Osteocyte (in vitro differentiated cells): ENCODE measurements at places on chromosomes 1 and 21. TPM values are rescaled to one million over a fixed set of nuclear protein-coding genes. Genes with fewer than 3 reads are reported as not detected.

The SLAMF6 gene
- not detected in 2 replicates for total RNA-seq

The CYP4A22 gene
- not detected in 2 replicates for total RNA-seq

The S100A8 gene
- not detected in 2 replicates for total RNA-seq

The RBM11 gene
- total RNA-seq, result not detected in 2 replicates

- no peak for DNase-seq
These were observed 102.8 kb upstream of the SERTAD4 start for GRCh38 chr1:210129759-210130158.

DNA sequence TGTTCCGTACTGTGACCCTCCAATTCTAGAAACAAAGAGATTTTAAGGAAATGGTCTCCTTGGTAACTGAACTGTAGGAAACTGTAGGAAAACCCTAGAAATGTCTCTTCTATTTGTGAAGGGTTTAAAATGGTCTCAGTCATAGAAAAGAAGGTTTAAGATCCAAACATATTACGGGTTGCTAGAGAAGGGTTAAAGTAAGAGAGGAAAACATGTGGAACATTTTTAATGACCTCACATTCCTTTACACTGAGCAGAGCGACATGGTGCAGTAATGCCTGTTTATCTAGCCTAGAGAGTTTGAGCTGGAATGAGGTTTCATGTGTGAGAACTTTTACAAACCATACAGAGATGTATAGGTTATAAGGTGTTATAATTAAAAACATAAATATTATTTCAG is 36.9 kb upstream of the C1orf105 start:
- no peak for DNase-seq

- no peak for DNase-seq
These were observed 1.6 kb downstream of the CYB5R1 start for GRCh38 chr1:202965422-202965821.
